ENCODE measurements at places on chromosomes 1 and 21.

DNA sequence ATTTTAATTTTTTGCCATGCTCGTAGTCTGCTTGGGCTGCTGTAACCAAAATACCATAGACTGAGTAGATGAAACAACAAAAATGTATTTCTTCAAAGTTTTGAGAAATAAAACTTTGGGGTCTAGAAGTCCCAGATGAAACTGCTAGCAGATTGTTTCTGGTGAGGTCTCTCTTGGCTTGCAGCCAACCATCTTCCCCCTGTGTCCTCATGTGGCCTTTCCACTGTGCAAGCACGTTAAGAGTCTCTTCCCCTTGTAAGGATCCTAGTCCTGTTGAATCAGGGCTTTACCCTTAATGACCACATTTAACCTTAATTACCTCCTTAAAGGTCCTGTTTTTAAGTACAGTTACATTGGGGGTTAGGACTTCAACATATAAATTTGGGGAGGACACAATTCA, 86.6 kb downstream of the PTBP2 start:
- DNase-seq = no peak

- DNase-seq = no peak
Observed at GRCh38 chr1:16924919-16925477, 3.3 kb downstream of the CROCC start.

DNA sequence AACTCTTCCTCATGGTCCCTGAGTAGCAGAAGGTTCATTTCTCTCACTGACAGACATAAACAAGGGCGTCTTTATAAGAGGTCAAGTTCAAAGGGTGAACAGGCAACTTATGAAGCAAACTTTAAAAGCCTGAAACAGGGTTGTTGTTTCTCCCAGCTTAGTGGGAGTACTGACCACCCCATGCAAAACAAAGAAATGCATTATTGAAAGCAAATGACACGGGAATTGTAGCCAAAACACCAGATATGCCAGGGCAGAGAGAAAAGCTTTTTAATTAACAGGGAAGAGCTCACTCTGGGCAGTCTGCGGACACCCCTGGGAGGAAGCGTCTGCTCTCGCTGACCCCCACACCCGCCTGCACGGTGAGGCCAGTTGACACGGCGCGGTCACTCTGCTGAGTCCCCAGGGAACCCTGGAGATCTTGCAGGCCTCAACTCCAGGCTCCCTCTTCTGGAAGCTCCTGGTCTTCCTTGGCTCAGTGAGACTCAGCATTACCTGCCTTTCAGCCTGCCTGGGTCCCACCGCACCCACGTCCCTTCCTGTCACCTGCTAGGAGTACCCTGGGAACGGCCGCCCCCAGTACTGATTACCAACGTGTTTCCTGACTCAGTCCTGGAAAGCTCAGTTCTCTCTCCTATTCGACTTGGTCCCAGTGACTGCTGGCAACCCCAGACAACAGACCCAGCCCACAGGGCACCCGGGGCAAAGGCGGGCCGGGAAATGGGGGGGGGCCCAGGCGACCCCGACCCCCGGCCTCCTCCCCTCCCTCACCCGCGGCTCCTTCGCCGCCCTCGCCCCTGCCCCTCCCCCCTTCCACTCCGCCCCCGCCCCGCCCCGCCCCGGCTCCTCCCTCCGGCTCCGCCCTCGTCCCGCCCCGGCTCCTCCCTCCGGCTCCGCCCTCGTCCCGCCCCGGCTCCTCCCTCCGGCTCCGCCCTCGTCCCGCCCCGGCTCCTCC, 972 bp downstream of the CFAP410 start:
- no peak for DNase-seq

- DNase-seq = peak; percentile 48
Observed at GRCh38 chr1:110053552-110054428, 16.7 kb downstream of the ALX3 start.

DNA sequence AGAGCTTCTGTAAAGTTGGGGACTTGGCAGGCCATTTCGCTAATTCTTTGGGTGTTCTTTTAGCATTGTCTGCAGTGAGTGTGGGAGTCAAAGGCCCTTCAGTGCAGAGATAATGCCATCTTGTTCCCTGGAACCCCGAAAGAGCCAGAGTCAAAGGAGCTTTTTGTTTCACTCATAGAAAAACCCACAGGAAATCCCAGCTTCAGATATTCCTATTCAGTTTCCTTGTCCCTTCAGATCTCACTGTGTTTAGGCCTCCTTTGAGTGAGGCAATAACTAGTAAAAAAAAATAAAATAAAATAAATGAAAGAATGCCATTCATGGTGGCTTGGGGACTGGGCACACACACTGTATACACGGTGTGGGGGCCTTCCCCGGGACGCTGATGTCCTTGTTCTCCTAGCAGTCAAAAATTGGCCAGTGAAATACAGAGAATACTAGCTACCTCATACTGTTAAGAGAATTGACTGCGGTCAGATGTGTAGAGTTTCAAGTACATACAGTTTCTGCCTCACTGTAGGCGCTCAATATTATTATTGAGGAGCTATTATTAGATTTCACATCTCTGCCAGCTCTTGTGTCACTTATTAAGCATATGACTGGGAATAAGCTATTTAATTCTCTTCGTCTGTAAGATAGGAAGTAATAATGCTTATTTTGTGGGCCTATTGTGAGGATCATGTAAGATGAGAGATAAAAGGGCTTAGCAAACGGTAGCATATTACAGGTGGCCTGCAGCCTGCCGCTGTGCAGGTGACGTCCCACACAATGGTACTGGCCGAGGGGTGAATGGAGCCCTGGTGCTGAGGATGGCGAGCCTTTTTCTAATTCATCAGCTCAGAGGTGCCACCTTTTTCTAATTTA, 16.7 kb downstream of the DISC1 start:
- DNase-seq = no peak

DNA sequence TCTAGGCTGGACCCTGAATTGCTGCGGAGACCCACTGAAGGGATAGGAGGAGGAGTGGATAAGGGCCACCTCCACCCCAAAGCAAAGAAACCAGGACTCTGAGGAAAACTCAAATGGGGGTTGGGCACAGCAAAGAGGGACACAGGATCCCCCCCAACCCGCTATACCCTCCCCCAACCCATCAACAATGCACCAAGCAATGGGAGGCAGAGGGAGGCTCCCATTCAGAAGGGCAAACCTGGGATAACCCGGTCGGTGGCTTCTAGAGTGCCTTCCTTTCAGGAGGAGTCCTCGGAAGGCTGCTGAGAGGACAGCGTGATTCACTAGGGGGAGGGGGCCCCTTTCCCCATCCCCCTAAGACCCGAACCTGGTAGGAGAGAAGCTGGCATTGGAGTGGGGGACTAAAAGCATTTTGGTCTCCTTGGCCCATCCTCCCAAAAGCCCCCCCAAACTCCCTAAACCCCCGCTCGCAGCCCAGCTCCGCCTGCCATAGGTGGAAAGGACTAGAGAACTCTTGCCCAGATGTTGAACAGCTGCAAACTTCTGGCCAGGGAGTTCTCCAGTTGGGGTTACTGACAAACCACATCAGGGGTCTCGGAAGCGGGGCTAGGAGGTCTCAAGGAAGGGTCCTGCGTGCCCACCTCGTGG, 1.3 kb downstream of the MEF2D start:
- no peak for DNase-seq

DNA sequence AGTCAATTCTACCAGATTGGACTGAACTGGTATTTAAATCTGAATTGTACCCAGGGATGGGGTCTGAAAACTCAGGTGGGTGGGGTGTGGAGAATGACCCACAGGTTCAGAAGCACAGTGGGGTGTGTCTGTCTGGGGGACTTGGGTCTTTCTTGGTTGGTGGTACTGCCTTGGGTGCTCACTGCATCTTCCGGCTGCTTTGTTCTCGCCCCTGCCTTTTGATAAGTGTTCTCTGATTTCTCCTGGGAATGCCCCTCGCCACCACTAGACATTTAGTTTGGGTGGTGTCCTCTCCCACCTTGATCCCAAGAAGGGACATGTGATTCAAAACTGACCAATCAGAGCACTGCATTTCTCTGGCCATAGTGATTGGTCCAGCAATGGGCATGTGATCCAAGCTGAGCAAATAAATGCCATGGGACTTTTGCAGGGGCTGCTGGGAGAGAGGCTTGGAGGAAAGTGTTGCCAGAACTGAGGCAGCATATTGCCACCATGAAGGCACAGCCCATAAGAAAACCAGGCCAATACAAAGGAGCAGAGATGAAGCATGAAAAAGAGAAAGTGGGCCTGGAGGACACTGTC, 270.5 kb downstream of the NPHP4 start:
- no peak for DNase-seq

GRCh38 chr1:113874012-113874879, 2.7 kb upstream of the PTPN22 start:
- DNase-seq = no peak

- DNase-seq = no peak
Observed at GRCh38 chr1:12607263-12607662, 10.7 kb downstream of the DHRS3 start.
